Lung (tissue), 17 donors: ENCODE measurements at places on chromosomes 12 and 14.

- DNase-seq: peak; percentile 98
- H3K4me1 ChIP-seq: no peaks in the 10 kb centered on the region
- peak overlapping the region; percentile 63 for H3K27ac ChIP-seq
- H3K36me3 ChIP-seq: no peaks in the 10 kb centered on the region
Measured at GRCh38 chr14:50961605-50962221, 17.4 kb upstream of the PYGL start.

DNA sequence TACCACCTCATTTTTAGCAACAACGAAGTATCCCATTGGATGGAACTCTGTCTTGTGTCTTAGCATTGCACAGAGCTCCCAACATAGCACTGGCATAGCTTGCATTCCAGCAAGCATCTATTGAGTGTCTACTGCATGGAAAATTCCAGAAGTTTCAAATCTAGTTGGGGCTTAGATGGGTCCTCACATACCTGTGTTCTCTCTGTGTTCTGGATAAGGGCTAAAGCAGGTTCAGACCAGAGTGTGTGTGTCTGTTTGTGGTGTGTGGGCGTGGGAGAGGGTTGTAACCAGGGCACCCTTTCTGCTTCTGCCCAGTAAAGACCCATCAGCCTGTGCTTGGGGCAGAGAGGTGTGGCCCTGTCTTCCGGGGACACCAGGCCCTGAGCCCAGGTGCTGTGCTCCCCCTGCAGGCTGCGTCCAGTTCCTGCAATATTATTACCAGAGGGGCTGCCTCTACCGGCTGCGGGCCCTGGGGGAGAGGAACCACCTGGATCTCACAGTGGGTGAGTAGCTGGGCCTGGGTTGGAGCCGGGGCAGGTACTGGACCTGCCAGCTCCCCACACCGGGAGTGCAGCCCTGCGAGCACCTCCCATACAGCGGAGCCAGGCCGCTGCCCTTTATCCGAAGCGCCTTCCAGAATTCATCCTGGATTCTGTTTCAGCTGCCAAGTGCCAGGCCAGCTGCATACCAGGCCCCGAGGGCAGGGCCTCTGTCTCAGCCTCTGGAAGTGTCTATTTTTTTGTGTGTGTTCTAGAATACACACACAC, 20.3 kb downstream of the RHOF start:
- DNase-seq: peak; percentile 65
- no peaks in the 10 kb centered on the region for H3K36me3 ChIP-seq
- H3K27ac ChIP-seq: no peak overlapping the region
- no peaks in the 10 kb centered on the region for H3K27me3 ChIP-seq
- no peak overlapping the region for H3K4me3 ChIP-seq
- peaks cover 5% of the 10 kb centered on the region for H3K4me1 ChIP-seq

DNA sequence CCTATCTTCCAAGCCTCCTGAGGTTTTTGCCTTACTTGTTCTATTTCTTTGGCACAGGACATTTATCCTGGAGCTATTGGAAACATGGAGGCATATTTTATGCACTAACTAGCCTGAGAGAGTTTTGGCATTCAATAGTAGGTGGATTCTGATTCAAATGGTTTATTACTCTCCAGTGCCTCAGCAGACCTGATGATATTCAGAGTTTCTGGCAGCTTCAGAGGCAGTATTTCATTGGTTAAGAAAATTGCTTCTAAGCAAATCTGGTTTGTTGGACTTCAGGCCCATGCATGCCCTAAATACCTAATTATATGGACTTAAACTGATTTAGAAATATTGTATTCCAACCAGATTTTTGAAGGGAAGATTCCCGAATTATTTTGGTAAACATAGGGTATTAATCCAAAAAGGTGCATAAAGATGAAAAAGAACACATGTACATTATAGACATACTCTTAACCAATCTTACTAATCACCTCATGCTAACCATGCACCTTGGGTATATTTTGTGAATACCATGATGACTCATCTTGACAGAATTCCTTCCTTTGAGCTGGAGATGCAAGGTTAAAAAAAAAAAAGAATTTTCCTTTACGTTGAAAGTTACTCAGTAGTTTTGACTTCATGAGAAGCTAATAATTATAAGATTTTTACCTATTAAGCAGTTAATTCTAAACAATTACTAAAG, 44.3 kb upstream of the KTN1 start:
- H3K27ac ChIP-seq: no peak overlapping the region
- no peak for DNase-seq
- H3K27me3 ChIP-seq: no peaks in the 10 kb centered on the region
- no peaks in the 10 kb centered on the region for H3K4me1 ChIP-seq

DNA sequence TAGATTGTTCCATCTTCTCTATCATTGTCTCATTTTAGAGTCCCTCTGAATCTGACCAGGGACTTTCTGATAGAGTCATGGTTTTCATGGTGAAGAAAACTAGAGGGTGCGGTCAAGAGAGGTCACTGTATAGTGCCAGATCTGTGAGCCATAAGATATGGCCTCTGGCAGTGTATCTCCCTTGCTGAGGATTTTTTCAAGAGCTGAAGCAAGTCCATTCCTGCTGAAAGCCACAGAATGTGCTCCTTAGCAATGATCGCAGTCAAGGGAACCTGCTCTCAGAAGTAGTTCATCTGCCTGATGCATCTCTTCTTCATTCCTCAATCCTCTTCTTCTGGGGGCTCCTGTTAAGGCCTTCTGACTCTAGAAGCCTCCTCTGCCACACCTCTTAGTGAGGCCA, 405.2 kb downstream of the EGLN3 start:
- H3K27me3 ChIP-seq: no peaks in the 10 kb centered on the region
- no peak for DNase-seq
- no peak overlapping the region for H3K27ac ChIP-seq
- no peaks in the 10 kb centered on the region for H3K36me3 ChIP-seq
- no peak overlapping the region for H3K4me3 ChIP-seq

DNA sequence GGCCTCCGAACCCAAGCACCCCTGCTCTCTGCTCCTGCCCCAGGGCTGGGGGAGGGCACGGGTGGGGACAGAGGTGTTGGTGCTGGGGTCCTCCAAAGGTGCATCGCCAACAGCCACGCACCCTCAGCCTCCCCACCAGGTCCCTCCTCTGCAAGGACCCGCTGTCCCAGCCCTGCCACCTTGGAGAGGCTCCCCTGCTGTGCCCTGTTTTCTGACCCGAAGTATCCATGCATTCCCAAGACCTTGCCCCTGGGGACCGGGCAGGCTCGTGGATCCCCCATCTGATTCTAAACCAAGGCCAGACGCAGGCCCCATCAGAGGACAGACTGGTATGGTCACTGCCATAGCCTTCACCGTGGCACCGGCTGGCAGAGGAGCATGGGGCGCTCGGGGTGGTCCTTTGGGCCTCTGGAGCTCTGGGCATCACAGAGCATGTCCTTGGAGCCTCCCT, 22.7 kb upstream of the BEGAIN start:
- no peaks in the 10 kb centered on the region for H3K27me3 ChIP-seq
- no peak overlapping the region for H3K27ac ChIP-seq
- H3K4me1 ChIP-seq: no peaks in the 10 kb centered on the region
- no peaks in the 10 kb centered on the region for H3K36me3 ChIP-seq
- DNase-seq: no peak

DNA sequence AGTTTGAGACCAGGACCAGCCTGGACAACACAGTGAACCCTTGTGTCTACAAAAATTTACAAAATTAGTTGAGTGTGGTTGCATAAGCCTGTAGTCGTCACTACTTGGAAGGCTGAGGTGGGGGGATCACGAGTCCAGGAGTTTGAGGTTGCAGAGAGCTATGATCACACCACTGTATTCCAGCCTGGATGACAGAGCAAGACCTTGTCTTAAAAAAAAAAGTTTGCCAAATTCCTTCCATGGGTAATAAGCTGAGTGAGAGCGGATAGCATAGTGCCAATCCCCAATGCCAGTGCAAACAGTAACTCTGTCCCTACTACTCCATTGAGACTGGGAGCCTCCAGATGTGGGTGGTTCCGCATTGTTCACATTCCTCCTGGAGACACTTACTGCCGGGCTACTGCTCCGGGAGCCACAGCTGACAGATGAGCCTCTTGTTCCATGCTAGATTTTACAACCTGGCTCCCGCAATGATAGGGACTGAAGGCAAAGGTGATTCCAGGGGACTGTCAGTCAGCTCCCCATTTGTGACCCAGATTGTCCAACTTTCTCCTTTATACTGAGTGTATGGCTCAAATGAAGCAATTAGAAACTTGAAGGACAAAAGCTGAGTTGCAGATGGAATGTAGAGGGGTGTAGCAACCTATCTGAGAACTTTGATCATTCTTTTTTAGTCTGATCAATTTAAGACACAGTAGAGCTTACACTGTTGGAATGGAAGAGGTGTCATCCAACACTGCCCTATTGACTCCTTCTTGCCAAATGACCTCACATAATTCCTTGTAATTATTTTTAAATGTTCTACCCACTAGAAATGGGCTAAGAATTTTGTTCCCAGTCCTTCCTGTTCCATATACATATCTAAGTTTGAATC, 13.4 kb upstream of the FRMD6 start:
- no peak for DNase-seq
- H3K27ac ChIP-seq: no peak overlapping the region
- H3K36me3 ChIP-seq: no peaks in the 10 kb centered on the region
- H3K4me3 ChIP-seq: no peak overlapping the region

GRCh38 chr14:88516861-88517357, 37.9 kb downstream of the PTPN21 start:
- no peaks in the 10 kb centered on the region for H3K4me1 ChIP-seq
- peak overlapping the region; percentile 9 for H3K27ac ChIP-seq
- DNase-seq: no peak
